NCI-H146 (cell line): ENCODE measurements at places on chromosomes 5 and 9.
A peak's percentile ranks its signal among the peaks of the same experiment; 100 is the strongest.

DNA sequence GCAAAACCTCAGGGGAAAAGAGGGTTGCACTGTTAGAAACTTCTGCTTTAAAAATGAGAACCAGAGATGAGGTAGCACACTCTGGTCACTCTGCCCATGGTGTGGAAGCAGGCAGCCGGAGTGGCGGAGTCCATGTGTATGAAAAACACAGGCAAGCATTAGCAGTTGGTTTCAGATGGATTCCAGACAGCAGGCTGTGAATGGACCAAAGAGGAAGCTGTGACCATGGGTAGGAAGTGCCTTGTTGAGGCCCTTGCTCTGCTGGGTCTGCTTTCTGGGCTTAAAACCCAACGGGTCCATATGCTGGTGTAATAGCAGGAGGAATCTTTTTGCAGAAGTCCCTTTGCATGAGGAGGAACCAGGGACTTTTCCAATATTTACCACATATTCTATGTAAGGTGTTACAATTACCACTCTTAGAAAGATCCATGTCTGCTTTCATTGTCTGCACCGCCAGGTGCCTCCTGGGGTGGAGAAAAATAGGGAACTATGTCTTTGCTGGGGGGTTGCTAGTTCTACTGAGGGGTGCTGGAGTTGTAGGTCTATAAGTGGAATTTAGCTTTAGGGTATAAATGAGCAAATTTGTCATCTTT lies 77.0 kb downstream of the ANKRD55 start:
- DNase-seq = no peak

- no peak for DNase-seq
These were observed 6.2 kb downstream of the RNF183 start for GRCh38 chr9:113296796-113297558.

- DNase-seq = peak; percentile 39
These were observed 10.9 kb downstream of the PTCH1 start for GRCh38 chr9:95505717-95506427.

DNA sequence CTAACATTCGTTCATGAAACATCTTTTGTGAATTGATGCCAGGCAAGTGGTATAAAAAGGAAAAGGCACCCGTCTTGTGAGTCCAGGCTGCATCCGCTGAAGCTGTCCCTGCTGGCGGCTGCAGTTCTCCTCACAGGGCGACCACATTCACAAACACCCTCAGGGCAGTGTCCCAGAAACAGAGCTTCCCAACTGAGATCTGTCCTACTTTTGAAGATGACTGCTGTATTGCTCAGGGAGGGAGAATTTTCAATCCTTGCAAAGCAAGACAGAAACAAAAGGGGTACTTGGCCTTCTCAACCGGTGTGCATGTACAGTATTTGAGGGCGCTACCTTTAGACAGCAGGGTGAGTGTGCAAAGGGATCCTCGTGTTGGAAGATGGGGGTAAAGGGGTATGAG lies 316.1 kb downstream of the GADD45G start:
- peak; percentile 16 for DNase-seq

DNA sequence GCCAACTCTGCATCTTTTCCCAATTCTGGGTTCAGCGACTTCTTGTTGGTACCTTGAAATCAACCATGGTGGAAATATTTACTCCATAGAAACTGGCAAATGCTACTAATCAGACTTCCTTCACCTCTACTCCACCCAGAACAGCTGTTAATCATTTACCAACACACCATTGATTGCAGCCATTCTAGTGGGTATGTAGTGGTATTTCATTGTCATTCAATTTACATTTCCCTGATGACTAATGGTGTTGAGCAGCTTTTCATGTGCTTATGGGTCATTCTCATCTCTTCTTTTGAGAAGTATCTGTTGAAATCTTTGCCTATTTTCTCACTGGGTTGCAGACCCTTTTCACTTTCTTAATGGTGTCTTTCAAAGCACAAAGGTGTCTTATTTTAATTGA lies 122.4 kb upstream of the MSX2 start:
- DNase-seq = no peak

DNA sequence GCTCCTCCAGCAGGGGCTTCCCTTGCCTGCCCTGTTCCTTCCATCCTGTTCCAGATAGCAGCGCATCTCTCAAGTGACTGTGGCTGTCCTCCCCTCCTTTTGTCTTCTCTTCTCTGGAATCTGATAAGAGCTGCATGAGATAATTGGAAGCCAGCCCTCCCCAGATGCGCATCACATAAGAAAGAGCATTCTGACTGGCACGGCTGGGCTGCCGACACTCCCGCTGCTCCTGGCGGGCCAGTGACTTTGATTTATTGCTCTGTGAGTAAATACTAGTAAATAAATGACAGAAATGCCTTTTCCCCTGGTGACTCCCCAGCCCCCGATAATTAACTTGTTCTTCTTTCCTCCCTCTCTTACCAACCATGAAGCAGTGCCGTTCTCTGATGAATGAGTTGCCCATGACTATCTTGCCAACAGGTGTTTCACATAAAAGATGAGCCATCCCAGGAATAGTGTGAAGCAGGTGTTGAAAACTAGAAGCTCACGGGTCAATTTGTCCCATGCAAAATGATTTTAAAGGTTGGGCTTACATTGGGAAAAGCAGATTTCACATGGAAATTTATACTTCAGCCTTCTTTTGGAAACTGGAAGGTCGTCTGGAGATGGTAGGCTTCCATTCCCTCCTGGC lies 212.3 kb downstream of the ERCC6L2 start:
- no peak for DNase-seq

- DNase-seq = peak; percentile 74
These were observed 462 bp downstream of the NUDCD2 start for GRCh38 chr5:163459462-163459818.

DNA sequence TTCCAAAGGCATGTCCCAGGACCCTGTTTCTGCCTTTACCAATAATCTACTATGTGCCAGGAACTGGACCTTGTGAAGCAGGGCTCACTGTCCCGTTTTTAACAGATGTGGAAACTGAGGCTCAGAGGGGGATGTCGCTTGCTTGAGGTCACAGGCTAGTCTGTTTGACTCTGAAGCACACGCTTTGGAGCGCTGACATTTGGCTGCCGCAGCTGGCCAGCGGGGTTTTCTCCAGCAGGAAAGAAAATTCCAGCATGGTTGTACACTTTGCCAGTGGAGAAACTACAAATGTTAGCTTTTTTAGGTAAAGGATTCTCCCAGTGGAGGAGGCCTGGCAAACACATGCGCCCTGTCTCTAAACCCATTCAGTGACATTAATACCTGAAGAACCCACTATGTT lies 50.5 kb downstream of the SH3PXD2B start:
- DNase-seq = no peak
